ENCODE measurements at places on chromosomes 1 and 21.

- DNase-seq, result no peak
Observed at GRCh38 chr1:198771563-198772153, 132.8 kb downstream of the PTPRC start.

- no peak for DNase-seq
Observed at GRCh38 chr1:155499263-155499662, 63.3 kb downstream of the ASH1L start.

GRCh38 chr1:112397841-112398240 is 1.8 kb downstream of the CTTNBP2NL start:
- no peak for DNase-seq

DNA sequence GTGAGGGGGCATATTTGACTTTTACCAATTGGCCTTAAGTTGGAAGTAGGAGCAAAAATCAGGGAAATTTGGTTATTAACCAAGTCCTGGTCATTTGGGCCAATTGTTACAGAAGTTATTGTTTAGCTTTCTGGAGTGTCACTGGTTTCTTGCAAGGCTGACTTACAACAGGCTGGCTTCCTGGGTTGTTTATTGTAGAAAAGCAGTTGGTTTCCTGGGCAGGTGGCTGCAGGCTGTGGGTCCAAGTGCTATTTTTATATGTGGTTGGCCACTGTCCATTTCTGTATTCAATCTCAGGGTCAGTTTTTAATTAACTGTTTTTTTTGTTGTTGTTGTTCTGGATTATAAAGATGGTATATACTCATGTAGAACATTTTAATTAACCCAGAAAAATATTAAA is 174.1 kb downstream of the KCNJ6 start:
- no peak for DNase-seq

GRCh38 chr1:232982238-232982944 is 32.0 kb downstream of the NTPCR start:
- no peak for DNase-seq
